ENCODE measurements at places on chromosomes 16 and 17. TPM values are rescaled to one million over a fixed set of nuclear protein-coding genes. Genes with fewer than 3 reads are reported as not detected.

ZNF276 gene
- 17.4 TPM for total RNA-seq

GRCh38 chr16:68972720-68973119 lies 129.4 kb downstream of the TANGO6 start:
- no peak overlapping the region for H3K4me3 ChIP-seq
- no peaks in the 10 kb centered on the region for H3K27me3 ChIP-seq
- no peak overlapping the region for H3K27ac ChIP-seq
- no peak for DNase-seq
- H3K36me3 ChIP-seq: peaks cover 7% of the 10 kb centered on the region

- H3K36me3 ChIP-seq: no peaks in the 10 kb centered on the region
- H3K4me3 ChIP-seq: no peak overlapping the region
- H3K4me1 ChIP-seq: peaks cover 3% of the 10 kb centered on the region
- no peak for DNase-seq
- no peak overlapping the region for H3K27ac ChIP-seq
Measured at GRCh38 chr16:59566446-59566845, 832.3 kb upstream of the GOT2 start.

IRX3 gene
- total RNA-seq: 0.47 TPM

MEAK7 gene
- 21.0 TPM for total RNA-seq

DNA sequence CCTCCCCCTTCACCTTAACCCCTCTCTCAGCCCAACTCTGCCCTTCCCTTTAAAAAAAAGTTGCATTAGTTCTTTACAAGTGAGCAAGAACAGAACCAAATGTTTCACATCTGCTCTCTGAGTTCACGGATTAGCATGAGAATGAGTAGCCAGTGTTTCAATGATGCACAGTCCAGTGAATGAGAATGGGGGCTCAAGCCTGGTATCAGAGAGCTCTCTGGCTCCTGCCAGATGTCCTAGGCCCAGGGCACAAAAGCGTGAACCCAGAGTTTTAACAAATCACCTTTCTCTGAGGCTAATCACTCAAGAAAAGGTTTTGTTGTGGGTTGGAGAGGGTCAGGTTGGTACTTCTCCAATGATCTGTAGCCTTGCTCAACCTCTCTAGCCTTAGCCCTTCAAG lies 41.5 kb upstream of the HS3ST3A1 start:
- no peaks in the 10 kb centered on the region for H3K36me3 ChIP-seq
- peaks cover 5% of the 10 kb centered on the region for H3K4me1 ChIP-seq
- DNase-seq: no peak
- H3K4me3 ChIP-seq: no peak overlapping the region
- no peaks in the 10 kb centered on the region for H3K27me3 ChIP-seq
- H3K27ac ChIP-seq: no peak overlapping the region

DOC2A gene
- total RNA-seq: not detected

DNA sequence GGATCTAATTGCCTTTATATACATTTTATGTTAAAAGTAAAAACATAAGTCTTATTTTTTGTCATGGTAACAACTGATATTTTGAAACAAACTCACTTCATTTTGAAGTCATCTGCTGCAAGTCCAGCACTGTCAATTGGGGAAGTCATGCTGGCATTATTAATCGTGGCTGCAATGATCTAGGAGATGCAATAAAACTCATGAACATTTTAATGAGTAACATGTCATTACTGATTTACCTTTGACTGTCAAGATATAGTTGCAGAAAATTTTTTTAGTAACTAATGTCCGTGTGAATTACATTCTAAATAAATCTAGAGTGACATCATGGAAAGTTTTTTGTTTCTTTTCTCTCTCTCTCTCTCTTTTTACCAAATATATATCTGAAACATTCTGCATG lies 17.3 kb upstream of the KRT24 start:
- no peaks in the 10 kb centered on the region for H3K36me3 ChIP-seq
- peaks cover 45% of the 10 kb centered on the region for H3K27me3 ChIP-seq
- DNase-seq: no peak
- H3K27ac ChIP-seq: no peak overlapping the region
- no peak overlapping the region for H3K4me3 ChIP-seq

GRCh38 chr16:54436346-54436745 lies 149.8 kb upstream of the IRX3 start:
- no peak overlapping the region for H3K27ac ChIP-seq
- H3K27me3 ChIP-seq: peaks cover 47% of the 10 kb centered on the region
- H3K4me1 ChIP-seq: peaks cover 3% of the 10 kb centered on the region
- DNase-seq: no peak

DNA sequence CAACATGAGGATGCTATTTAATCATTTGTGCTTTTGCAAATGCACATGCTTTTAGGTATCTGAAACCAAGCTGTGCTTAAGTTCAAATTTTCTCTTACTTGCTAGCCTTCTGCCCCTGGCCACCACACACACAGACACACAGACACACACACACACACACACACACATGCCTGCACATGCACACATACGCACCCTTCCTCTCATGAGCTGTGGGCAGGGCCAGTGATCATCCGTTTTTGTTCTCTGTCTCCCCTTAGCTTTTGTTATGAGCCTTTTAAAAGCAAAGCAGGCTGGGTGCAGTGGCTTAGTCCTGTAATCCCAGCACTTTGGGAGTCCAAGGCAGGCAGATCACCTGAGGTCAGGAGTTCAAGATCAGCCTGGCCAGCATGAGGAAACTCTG lies 34.2 kb downstream of the CD300LF start:
- no peaks in the 10 kb centered on the region for H3K4me1 ChIP-seq
- peaks cover 58% of the 10 kb centered on the region for H3K27me3 ChIP-seq
- H3K27ac ChIP-seq: no peak overlapping the region

KRTAP2-1 gene
- not detected for total RNA-seq

GRCh38 chr16:55184052-55184451 lies 140.0 kb upstream of the IRX6 start:
- no peak overlapping the region for H3K27ac ChIP-seq
- DNase-seq: no peak
- peaks cover 21% of the 10 kb centered on the region for H3K27me3 ChIP-seq
- H3K4me1 ChIP-seq: no peaks in the 10 kb centered on the region
- H3K4me3 ChIP-seq: no peak overlapping the region
